Renal cortex interstitium (tissue), 15 donors: ENCODE measurements at places on chromosomes 7 and 10. TPM values are rescaled to one million over a fixed set of nuclear protein-coding genes. Genes with fewer than 3 reads are reported as not detected.

FGL2 gene
- polyA plus RNA-seq: 71.8 TPM

HMX3 gene
- polyA plus RNA-seq: not detected

WDFY4 gene
- polyA plus RNA-seq: 3.2 TPM

XRCC2 gene
- 7.1 TPM for polyA plus RNA-seq

ELMO1 gene
- 9.0 TPM for polyA plus RNA-seq

GARIN1A gene
- 2.4 TPM for polyA plus RNA-seq

TFEC gene
- polyA plus RNA-seq: 25.3 TPM

BAMBI gene
- polyA plus RNA-seq: 38.4 TPM

GRM8 gene
- polyA plus RNA-seq: 8.7 TPM

PRPS1L1 gene
- not detected for polyA plus RNA-seq

FAM131B gene
- polyA plus RNA-seq: 2.7 TPM

ALOX5 gene
- polyA plus RNA-seq: 3.5 TPM

RTKN2 gene
- polyA plus RNA-seq: 11.6 TPM

SPDYE8 gene
- polyA plus RNA-seq: 0.83 TPM

CALHM2 gene
- polyA plus RNA-seq: 13.2 TPM

HMX2 gene
- polyA plus RNA-seq: 1.5 TPM

CYP26C1 gene
- 0.07 TPM for polyA plus RNA-seq

CLIP2 gene
- polyA plus RNA-seq: 32.6 TPM

OR6B1 gene
- polyA plus RNA-seq: 0.03 TPM

SAMD9 gene
- 4.7 TPM for polyA plus RNA-seq

MDH2 gene
- 240 TPM for polyA plus RNA-seq

VWC2 gene
- polyA plus RNA-seq: 1.1 TPM

SMKR1 gene
- 2.5 TPM for polyA plus RNA-seq

PIP gene
- not detected for polyA plus RNA-seq

BMPER gene
- polyA plus RNA-seq: 24.7 TPM

CRCP gene
- 32.8 TPM for polyA plus RNA-seq

TMEM178B gene
- polyA plus RNA-seq: 0.39 TPM

CCNJ gene
- polyA plus RNA-seq: 17.7 TPM

DGKB gene
- 3.4 TPM for polyA plus RNA-seq

AGAP3 gene
- 75.3 TPM for polyA plus RNA-seq

PTPRN2 gene
- polyA plus RNA-seq: 6.0 TPM

OPALIN gene
- not detected for polyA plus RNA-seq

CTAGE15 gene
- 0.43 TPM for polyA plus RNA-seq

ANKRD2 gene
- polyA plus RNA-seq: 0.42 TPM

DNAJB6 gene
- polyA plus RNA-seq: 156 TPM

SLC18A3 gene
- not detected for polyA plus RNA-seq

CALHM1 gene
- polyA plus RNA-seq: 0.08 TPM

STOX1 gene
- polyA plus RNA-seq: 6.1 TPM
